ENCODE measurements at places on chromosomes 2 and 18. TPM values are rescaled to one million over a fixed set of nuclear protein-coding genes. Genes with fewer than 3 reads are reported as not detected.

GLI2 gene
- 0.14 TPM for polyA plus RNA-seq

VIL1 gene
- 10.1 TPM for polyA plus RNA-seq

NEURL3 gene
- 73.5 TPM for polyA plus RNA-seq

DQX1 gene
- 0.07 TPM for polyA plus RNA-seq

GRCh38 chr2:206457188-206457634, 13.9 kb downstream of the ADAM23 start:
- DNase-seq: no peak
- H3K4me3 ChIP-seq: no peak overlapping the region
- H3K27me3 ChIP-seq: no peaks in the 10 kb centered on the region
- no peaks in the 10 kb centered on the region for H3K4me1 ChIP-seq
- H3K36me3 ChIP-seq: no peaks in the 10 kb centered on the region

- H3K4me3 ChIP-seq: no peak overlapping the region
- DNase-seq: no peak
- no peak overlapping the region for H3K27ac ChIP-seq
- no peaks in the 10 kb centered on the region for H3K36me3 ChIP-seq
Observed at GRCh38 chr2:53694096-53694771, 73.4 kb upstream of the CHAC2 start.

DNA sequence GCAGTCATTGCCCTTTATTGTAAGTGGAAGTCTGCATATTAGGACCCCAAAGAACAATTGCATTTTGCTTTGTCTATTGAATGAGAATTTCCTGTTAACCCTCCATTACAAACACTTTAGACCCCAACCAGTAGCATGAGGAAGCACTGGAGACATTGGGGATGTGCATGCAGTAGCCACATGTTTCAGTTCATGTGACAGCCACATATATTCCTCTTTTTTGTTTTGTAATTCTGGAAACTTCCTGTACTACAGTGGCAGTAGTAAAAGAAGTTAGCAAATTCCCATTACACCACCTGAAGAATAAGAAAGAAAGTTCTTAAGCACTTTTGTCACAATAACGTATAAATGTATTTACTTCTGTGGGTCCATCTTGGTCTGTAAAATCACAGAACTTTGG, 281.1 kb upstream of the SLC14A2 start:
- no peaks in the 10 kb centered on the region for H3K27me3 ChIP-seq
- H3K36me3 ChIP-seq: no peaks in the 10 kb centered on the region
- H3K4me1 ChIP-seq: no peaks in the 10 kb centered on the region
- DNase-seq: no peak
- no peak overlapping the region for H3K27ac ChIP-seq

GRCh38 chr2:207619764-207620203, 5.4 kb downstream of the METTL21A start:
- no peak overlapping the region for H3K4me3 ChIP-seq
- H3K27ac ChIP-seq: no peak overlapping the region
- no peaks in the 10 kb centered on the region for H3K4me1 ChIP-seq
- H3K36me3 ChIP-seq: no peaks in the 10 kb centered on the region

DNA sequence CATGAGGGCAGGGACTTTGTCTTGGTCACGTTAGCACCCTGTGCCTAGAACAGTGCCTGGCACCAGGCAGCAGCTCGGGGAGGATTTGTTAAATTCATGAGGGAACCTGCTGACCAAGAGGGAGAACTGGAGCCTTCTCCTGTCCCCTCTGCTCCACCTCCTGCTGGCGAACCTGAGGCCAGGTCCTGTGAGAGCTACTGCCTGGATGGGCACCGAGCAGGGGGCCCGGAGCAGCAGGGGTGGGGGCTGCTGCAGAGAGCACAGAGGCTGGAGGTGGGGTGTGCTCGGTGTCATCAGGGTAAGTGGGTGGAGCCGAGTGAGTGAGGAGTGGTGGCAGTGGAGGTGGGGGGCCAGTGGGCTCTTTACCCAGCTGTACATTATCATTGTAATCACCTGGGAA, 52.1 kb upstream of the FAHD2A start:
- no peak overlapping the region for H3K27ac ChIP-seq
- H3K27me3 ChIP-seq: no peaks in the 10 kb centered on the region
- DNase-seq: no peak
- H3K4me1 ChIP-seq: no peaks in the 10 kb centered on the region
- H3K36me3 ChIP-seq: no peaks in the 10 kb centered on the region
- no peak overlapping the region for H3K4me3 ChIP-seq

DNA sequence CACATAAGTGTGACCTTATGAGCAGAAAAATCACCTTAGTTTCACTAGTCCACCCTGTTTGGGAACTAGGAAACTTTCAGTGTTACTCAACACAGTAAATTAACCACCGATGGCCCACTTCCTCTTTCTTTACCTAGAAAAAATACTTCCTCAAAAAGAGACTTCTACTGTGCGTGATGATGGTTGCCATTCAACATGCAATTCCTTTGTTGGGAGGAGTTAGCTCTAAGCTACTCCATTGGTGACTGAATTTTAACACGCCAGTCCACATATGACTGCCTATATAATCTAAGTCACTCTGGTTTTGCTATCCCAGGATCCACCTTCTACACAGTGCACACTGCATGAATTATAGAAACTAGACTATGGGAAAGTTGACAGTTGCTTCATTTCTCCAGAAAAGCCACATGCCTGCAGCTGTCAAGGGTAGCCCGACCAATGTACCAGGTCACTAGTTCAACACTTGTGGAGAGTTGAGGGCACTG, 47.8 kb upstream of the REG3G start:
- no peaks in the 10 kb centered on the region for H3K27me3 ChIP-seq
- no peak overlapping the region for H3K4me3 ChIP-seq
- no peak overlapping the region for H3K27ac ChIP-seq
- no peak for DNase-seq
- no peaks in the 10 kb centered on the region for H3K4me1 ChIP-seq

DNA sequence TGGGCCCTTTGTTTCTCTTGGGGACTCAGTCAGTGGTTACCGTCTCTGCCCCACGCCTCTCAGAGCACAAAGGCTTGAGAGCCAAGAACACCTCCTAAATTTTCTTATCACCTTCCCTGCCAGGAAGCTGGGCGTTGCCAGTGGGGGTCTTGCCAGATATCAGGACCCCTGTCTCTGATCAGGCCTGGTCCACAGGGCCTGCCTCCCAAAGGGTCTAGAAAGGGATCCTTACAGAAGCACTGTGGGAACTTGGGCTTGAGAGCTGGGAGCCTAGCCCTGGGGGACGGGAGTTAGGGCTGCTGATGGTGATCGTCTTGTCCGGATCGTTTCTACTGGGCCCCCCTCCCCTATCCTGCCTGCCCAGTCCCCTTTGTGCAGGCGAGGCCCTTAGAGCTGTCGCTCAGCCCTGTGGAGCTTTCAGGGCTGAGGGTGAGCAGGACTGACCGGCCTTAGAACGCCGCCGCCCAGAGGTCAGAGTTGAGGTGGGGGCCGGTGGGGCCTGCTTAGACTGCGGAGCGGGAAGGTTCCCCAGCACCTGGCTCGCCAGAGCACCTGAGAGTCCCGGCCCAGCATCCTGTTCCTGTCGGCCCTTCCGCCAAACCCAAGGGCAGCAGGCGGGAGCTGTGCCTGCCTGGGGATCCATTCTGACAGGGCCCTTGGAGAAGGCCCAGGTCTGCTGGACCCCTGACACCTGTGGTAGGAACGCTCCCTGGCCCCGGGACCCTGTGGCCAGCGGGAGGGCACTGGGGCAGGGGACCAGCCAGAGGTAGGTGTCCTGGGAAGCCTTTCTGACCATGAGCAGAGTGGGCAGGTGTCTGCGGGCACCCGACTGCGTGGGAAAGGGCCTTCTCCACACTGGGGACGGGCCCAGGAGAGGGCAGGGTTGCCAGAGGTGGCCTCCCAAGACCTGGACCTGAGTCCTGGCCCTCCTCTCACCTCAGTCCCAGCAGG, 956 bp downstream of the ESPNL start:
- H3K27ac ChIP-seq: no peak overlapping the region
- DNase-seq: peak; percentile 15
- H3K4me1 ChIP-seq: peaks cover under 1% of the 10 kb centered on the region
- H3K27me3 ChIP-seq: no peaks in the 10 kb centered on the region
- H3K4me3 ChIP-seq: no peak overlapping the region
- H3K36me3 ChIP-seq: no peaks in the 10 kb centered on the region

DNA sequence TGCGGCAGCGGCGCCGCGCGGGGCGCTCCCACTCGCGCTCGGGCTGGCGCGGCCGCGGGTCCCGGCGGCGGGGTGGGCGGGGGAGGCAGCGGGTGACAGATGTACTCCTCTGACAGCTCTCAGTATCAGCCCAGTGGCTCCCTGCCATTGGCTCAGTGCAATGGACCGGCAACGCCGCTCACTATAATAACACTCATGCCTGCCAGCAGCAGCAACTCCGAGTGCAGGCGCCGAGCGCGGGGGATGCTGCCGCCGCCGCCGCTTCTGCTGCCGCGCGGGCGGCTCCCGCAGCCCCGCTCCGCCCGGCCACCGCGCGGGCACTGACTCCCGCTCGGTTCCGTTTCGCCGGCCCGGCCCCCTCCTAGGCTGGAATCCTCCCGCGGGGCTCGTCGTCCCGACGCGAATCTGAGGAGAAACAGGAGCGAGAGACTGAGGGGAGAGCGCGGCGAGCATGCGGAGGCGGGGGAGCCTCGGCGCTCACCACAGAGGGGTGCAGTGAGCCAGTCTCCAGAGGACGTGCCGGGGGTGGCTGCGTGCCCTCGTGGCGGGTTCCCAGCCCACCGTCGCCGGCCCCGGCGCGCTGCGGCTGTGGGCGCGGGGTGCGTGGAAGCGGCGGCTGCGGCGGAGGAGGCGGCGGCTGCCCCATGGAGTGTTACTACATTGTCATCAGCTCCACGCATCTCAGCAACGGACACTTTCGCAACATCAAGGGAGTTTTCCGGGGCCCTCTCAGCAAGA, at the start of gene ZNF804A:
Gene ZNF804A, plus strand, starts transcription at position 214 of the 738 bp plus-strand sequence. Its CDS starts 431 bp downstream, at position 645.
- H3K36me3 ChIP-seq: no peaks in the 10 kb centered on the region
- peak; percentile 71 for DNase-seq
- peak within 1 kb of the TSS; percentile 65 for H3K27ac ChIP-seq
- no peaks in the 10 kb centered on the region for H3K27me3 ChIP-seq

DNA sequence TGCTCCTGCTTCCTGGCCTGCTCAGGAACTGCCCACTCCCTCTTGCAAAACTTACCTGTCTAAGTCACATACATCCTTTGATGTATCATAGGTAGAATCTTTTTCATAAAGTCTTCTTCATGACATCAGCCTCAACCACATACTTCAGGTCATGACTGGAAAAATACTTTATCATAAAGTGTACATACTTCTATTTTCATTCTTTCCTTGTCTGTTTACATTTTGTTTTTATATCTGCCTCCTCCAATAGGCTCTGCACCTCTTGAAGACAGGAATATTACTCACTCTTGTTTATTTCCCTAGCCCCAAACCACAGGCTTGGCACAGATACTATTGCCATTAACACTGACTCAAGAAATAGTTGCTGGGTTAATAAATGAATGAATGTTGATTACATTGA, 43.6 kb upstream of the ZNF804A start:
- H3K4me3 ChIP-seq: no peak overlapping the region
- H3K36me3 ChIP-seq: no peaks in the 10 kb centered on the region
- H3K27ac ChIP-seq: no peak overlapping the region
